ENCODE measurements at places on chromosomes 13 and 19. TPM values are rescaled to one million over a fixed set of nuclear protein-coding genes. Genes with fewer than 3 reads are reported as not detected.

Gene LILRA5
- 0.64 TPM for total RNA-seq

Gene TINCR
- total RNA-seq, result 29.7 TPM

Gene KLK15
- not detected for total RNA-seq

Gene OXGR1
- total RNA-seq, result 0.36 TPM

Gene KLK8
- total RNA-seq, result 418 TPM

Gene CILP2
- not detected for total RNA-seq
